Pancreas (tissue), 10 donors: ENCODE measurements at places on chromosomes 5 and 9.

- H3K27ac ChIP-seq, result no peak overlapping the region
- no peaks in the 10 kb centered on the region for H3K27me3 ChIP-seq
- no peaks in the 10 kb centered on the region for H3K4me1 ChIP-seq
- no peaks in the 10 kb centered on the region for H3K36me3 ChIP-seq
These were observed 117.5 kb downstream of the IRX2 start for GRCh38 chr5:2633992-2634391.

- no peak overlapping the region for H3K4me3 ChIP-seq
- no peaks in the 10 kb centered on the region for H3K27me3 ChIP-seq
- no peaks in the 10 kb centered on the region for H3K4me1 ChIP-seq
- no peaks in the 10 kb centered on the region for H3K36me3 ChIP-seq
- H3K27ac ChIP-seq, result no peak overlapping the region
These were observed 85.2 kb downstream of the CYFIP2 start for GRCh38 chr5:157350939-157351801.

- no peaks in the 10 kb centered on the region for H3K27me3 ChIP-seq
- H3K4me3 ChIP-seq, result no peak overlapping the region
- H3K27ac ChIP-seq, result no peak overlapping the region
- no peak for DNase-seq
- H3K4me1 ChIP-seq, result no peaks in the 10 kb centered on the region
- no peaks in the 10 kb centered on the region for H3K36me3 ChIP-seq
These were observed 1587.7 kb upstream of the NUDT12 start for GRCh38 chr5:105150323-105150722.

- H3K27ac ChIP-seq, result no peak overlapping the region
- no peaks in the 10 kb centered on the region for H3K27me3 ChIP-seq
- no peak overlapping the region for H3K4me3 ChIP-seq
- DNase-seq, result peak; percentile 34
- no peaks in the 10 kb centered on the region for H3K36me3 ChIP-seq
- H3K4me1 ChIP-seq, result no peaks in the 10 kb centered on the region
These were observed 54.8 kb downstream of the CAMK4 start for GRCh38 chr5:111278858-111279504.

DNA sequence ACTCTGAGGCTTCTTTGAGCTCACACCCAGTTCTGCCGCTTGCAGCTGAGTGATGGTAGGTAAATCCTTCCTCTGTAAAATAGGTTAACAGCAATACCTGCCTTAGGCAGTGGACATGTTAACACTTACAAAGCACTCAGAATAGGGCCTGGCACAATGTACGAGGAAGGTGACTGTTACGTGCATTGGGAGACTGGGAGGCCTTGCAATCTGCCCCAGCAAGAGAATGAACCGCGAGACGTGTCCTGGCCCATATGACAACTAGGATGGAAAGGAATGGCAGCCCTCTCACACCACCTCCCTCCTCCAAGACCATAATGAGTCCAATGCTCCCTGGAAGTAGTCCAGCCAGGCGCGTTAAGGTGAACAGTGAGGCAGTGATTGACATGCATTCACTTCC is 23.1 kb upstream of the AKNA start:
- H3K27ac ChIP-seq, result no peak overlapping the region
- H3K4me3 ChIP-seq, result no peak overlapping the region
- no peaks in the 10 kb centered on the region for H3K4me1 ChIP-seq
- no peak for DNase-seq
- H3K27me3 ChIP-seq, result no peaks in the 10 kb centered on the region

GRCh38 chr5:124452412-124452811 is 294.0 kb downstream of the ZNF608 start:
- H3K27me3 ChIP-seq, result no peaks in the 10 kb centered on the region
- no peak for DNase-seq
- H3K4me1 ChIP-seq, result no peaks in the 10 kb centered on the region
- H3K27ac ChIP-seq, result no peak overlapping the region
- H3K36me3 ChIP-seq, result no peaks in the 10 kb centered on the region
- H3K4me3 ChIP-seq, result no peak overlapping the region

DNA sequence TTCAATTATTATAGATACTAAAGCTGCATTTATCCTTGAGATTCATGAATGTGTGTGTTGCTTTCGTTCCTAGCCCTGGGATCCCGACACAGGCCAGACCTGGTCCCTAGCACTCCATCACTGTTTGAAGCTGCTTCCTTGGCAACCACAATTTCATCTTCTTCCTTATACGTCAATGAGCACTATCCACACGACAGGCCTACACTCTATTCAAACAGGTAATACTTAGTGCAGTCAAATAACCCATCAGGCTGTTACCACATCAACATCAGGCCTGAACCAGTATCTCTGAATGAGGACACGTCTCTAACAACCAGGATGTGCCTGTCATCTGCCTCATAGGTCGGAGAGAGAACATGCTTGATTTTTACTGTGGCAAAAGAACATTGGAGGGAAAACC is 73.3 kb downstream of the PRKACG start:
- no peak overlapping the region for H3K4me3 ChIP-seq
- no peak for DNase-seq
- H3K27ac ChIP-seq, result no peak overlapping the region
- H3K36me3 ChIP-seq, result no peaks in the 10 kb centered on the region
- no peaks in the 10 kb centered on the region for H3K27me3 ChIP-seq
- peaks cover 16% of the 10 kb centered on the region for H3K4me1 ChIP-seq

DNA sequence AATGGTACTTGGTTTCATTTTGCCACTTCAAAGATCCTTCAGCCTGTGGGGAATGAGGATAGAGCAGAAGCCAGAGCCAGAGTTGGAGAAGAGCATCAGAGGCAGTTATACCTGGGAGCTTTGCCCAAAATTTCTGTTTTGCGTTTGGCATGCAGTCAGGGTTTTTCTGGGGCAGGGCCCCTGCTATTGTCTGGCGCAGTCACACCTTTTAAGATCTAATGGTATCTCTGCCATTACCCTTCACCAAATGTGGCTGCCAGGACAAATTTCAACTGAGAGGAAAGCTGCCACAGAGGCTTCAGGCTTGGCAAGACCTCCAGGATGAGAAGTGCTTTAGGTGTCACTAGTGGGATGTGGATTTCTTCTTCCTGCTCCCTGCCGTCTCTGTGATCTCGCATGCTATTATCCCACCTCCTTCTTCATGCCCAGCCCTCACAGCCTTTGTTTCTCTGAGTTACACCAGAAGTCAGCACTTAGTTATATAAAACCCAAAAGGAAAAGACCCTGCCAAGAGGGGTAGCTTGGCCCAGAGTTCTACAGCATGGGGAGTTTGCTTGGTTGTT is 357.0 kb downstream of the TLE4 start:
- H3K4me3 ChIP-seq, result no peak overlapping the region
- no peak overlapping the region for H3K27ac ChIP-seq
- no peaks in the 10 kb centered on the region for H3K27me3 ChIP-seq
- H3K4me1 ChIP-seq, result no peaks in the 10 kb centered on the region
- no peaks in the 10 kb centered on the region for H3K36me3 ChIP-seq

GRCh38 chr9:111414406-111414805 is 69.8 kb downstream of the ECPAS start:
- no peak overlapping the region for H3K4me3 ChIP-seq
- no peaks in the 10 kb centered on the region for H3K27me3 ChIP-seq

GRCh38 chr9:29511680-29512079 is 1938.4 kb upstream of the C9orf72 start:
- H3K4me1 ChIP-seq, result no peaks in the 10 kb centered on the region
- no peaks in the 10 kb centered on the region for H3K36me3 ChIP-seq
- H3K4me3 ChIP-seq, result no peak overlapping the region

- H3K27ac ChIP-seq, result peak overlapping the region; percentile 76
- H3K4me1 ChIP-seq, result peaks cover 52% of the 10 kb centered on the region
- no peaks in the 10 kb centered on the region for H3K27me3 ChIP-seq
- peak; percentile 53 for DNase-seq
- H3K36me3 ChIP-seq, result no peaks in the 10 kb centered on the region
These were observed 41.6 kb downstream of the MYO10 start for GRCh38 chr5:16894236-16895057.

DNA sequence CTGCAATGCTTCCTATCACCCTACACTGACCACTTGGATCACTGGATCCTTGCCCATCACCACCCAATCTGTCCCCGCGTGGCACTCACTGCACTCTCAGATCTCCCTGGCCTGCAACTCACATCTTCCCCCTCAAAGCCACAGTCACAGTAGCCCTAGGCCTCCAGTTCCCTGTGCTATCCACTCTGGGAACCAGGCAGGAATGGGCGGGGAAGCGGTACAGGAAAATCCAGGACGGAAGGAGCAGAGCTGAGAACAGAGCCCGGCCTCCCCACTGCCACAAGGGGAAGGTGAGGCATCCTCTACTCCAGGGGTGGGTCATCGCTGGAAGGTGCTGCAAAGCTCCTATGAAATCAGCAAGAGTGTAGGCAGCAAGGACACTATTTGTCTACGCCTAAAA is 102.6 kb downstream of the ESM1 start:
- no peak for DNase-seq
- no peaks in the 10 kb centered on the region for H3K4me1 ChIP-seq
- H3K27me3 ChIP-seq, result no peaks in the 10 kb centered on the region
- no peak overlapping the region for H3K27ac ChIP-seq

- H3K36me3 ChIP-seq, result no peaks in the 10 kb centered on the region
- H3K4me3 ChIP-seq, result no peak overlapping the region
- DNase-seq, result no peak
- no peaks in the 10 kb centered on the region for H3K27me3 ChIP-seq
These were observed 66.8 kb downstream of the PLPP1 start for GRCh38 chr5:55467862-55468551.

DNA sequence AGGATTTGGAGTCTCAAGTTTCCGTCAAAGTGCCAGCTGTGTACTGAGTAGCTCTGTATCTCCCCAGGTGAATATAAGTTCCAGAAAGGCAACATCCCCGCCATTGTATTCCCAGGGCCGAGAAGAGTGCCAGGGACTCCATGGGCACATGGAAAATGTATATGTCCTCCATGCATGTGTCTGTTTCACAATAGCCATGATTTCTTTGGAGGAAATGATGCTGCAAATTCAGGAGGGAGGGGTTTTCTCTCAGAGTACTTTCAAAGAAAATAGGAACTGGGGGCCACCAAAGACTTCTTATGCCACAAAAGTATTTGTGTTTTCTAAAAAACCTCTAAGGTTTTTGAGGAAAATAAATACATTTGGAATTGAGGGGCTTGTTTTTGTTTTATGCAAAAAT is 524.6 kb downstream of the BNC2 start:
- no peaks in the 10 kb centered on the region for H3K27me3 ChIP-seq
- H3K27ac ChIP-seq, result no peak overlapping the region
- H3K4me1 ChIP-seq, result no peaks in the 10 kb centered on the region
- no peak overlapping the region for H3K4me3 ChIP-seq
- no peaks in the 10 kb centered on the region for H3K36me3 ChIP-seq

DNA sequence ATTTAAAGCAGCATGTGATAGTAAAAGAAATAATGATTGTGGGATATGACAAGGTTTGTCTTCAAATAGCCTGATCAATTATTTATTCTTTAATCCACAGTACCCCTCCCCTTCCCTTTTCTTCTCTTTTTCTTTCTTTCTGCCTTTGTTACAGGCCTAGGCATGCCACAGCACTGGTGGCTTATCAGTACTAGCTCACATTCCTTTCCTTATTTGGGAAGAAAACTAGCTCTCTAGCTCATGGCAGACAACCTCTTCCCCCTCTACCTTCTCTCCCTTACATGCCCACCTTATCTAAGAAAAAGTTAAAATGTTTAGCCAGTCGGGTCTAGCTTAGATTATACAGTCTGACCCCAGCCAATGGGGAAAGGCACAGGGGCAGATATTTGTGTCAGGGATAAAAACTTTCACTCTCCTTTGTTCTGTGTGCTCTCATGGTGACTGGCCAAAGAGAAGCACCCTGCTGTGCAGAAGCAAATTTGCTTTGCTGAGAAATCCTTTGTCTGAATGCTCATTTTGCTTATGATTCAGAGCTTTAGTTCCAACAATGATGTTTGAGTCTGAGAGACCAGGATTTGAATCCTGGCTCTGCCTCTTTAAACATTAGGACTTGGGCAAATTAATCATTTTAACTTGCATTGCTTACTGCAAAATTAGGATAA is 75.8 kb upstream of the CDH12 start:
- no peaks in the 10 kb centered on the region for H3K36me3 ChIP-seq
- no peak overlapping the region for H3K4me3 ChIP-seq
- no peaks in the 10 kb centered on the region for H3K4me1 ChIP-seq
- H3K27me3 ChIP-seq, result no peaks in the 10 kb centered on the region

DNA sequence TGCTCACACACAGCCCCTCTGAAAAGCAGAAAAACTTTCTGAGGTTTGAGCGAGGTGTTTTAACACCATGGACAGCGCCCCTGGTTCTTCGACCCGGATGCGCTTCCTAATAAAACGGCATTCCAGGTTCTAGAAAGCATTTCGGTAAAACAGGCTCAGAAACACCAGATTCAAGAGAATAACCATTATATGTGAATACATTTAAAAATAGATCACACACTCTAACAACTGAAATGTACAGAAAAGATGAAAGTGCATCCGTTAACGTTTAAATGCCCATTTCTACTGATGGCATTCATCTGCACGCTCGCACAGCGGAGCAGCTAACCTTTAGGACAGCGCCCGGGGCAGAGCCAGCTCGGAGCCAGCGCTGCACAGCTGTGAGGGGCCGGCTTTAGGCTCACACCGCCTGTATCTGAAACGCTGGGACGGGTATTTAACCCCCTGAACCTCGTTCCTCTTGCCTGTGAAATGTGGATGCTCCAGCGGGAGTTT is 26.3 kb upstream of the TENT4A start:
- no peaks in the 10 kb centered on the region for H3K36me3 ChIP-seq
- no peaks in the 10 kb centered on the region for H3K4me1 ChIP-seq
- peaks cover 4% of the 10 kb centered on the region for H3K27me3 ChIP-seq

DNA sequence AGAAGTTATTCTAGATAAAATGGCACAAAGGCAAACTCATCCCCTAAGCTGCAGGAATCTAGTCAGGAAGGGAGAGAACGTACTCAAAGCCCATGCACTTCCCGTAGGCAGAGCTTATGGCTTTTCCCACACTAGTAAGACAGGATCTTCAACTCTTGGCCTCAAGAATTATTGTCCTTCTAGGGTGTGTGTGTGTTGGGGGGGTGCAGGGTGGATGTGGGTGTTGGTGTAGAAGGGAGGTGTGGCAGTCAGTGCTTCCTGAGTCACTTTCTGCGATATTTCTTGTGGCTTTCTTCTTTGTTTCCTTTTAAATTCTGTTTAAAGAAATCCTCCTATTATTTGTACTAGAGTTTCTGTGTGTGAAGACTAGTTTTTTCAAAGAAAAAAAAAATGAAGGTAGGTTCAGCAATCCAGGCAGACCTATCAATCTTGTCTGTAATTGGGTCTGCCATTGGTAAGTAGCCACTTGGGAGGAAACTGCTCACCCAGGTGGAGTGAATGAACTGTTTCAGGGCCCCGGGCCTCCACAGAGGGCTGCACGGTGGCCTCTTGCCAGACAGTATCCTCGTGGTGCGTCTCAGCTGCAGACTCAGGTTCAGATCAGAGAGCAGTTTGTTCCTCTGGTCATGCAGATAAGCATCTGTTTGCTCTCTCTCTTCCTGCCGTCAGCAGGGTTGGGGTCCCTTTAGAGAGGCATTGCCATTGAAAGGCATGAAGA is 131.9 kb downstream of the NPR3 start:
- no peak overlapping the region for H3K27ac ChIP-seq
- no peaks in the 10 kb centered on the region for H3K36me3 ChIP-seq
- no peaks in the 10 kb centered on the region for H3K4me1 ChIP-seq

GRCh38 chr5:10600626-10601245 is 36.9 kb downstream of the ANKRD33B start:
- H3K4me3 ChIP-seq, result no peak overlapping the region
- no peak for DNase-seq
- no peaks in the 10 kb centered on the region for H3K27me3 ChIP-seq
- no peak overlapping the region for H3K27ac ChIP-seq

- peak overlapping the region; percentile 47 for H3K27ac ChIP-seq
- peaks cover 55% of the 10 kb centered on the region for H3K4me1 ChIP-seq
- no peaks in the 10 kb centered on the region for H3K36me3 ChIP-seq
- no peaks in the 10 kb centered on the region for H3K27me3 ChIP-seq
These were observed 20.2 kb downstream of the SIL1 start for GRCh38 chr5:139177809-139178588.
